Activated CD4-positive, alpha-beta T cell treated with anti-CD3 and anti-CD28 coated beads for 24 hours (primary cell): ENCODE measurements at places on chromosomes 7 and 10.

DNA sequence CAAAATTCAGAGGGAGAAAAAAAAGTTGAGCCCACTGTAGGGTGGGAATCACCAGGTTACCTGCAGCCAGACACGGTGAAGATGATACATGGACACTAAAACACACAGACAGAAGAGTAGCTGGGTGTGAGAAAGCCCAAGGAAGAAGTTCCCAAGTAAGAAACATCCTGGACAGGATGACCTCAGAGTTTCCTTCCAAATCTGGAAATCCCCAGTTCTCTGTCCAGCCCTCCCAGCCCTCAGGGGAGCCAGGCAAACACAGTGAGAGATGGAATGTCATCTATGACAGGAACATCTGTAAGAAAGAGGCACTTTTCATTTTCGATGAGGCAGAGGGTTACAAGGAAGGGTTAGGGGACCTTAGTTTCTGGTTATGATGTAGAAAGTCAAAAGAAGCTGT is 125.1 kb upstream of the LYZL1 start:
- no peak for DNase-seq

GRCh38 chr10:75111907-75112679 is 637 bp downstream of the SAMD8 start:
- DNase-seq = peak; percentile 19

DNA sequence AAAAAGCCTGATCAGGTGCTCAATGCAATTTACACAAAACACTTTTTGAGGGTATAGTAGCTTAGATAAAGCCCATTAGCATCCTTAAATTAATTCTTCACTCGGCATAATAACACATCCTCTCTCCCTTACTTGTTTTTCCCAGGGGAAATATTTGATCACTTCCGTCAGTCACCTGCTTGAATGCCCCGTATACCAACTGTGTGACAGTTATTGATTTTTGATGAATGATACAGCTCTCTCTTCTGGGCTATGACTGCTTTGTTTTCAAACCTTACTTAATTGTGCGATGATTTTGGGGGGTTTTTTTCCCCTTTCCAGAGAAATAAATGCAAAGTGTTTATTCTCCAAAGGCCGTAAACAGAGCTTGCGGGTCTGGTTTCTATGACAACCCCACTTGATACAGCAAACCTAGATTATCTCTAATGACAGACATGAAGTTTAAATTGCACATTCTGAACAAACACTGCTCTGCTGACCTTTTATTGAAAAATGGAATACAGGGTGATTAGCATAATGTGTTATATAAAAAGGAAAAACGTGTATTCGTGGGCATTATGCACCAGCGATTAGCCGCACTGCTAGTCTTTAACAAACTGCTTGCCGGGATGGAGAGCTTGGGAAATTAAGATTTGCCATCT is 78.4 kb upstream of the NANOS1 start:
- DNase-seq = no peak

- no peak for DNase-seq
These were observed 68.9 kb upstream of the ADO start for GRCh38 chr10:62735464-62736167.

GRCh38 chr10:128779416-128779815 is 653.2 kb upstream of the MKI67 start:
- no peak for DNase-seq

- no peak for DNase-seq
These were observed 58.7 kb upstream of the ANTXRL start for GRCh38 chr10:46227936-46228562.

DNA sequence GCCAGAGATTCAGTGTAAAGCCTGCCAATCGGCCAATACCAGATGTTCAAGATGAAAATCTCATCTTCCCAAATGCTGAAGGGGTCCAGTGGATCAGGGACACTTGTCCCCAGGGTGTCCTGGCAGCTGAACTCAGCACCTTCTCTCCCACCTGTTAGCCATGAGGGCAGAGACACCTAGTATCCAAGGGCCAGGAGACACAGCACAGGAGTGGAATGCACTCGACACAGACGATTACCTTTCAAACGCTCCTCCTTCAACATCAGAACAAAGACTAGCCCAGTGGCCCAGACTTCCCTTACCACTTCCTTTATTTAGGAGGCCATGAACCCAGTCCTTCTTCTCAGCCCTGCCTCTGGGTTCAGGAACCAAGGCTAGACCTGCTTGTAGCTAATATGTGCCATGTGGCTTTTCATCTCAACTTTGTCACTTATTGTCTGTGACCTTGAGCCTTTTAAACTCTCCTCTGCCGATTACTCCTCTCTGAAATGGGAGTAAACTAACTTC is 180.3 kb upstream of the PLXNA4 start:
- no peak for DNase-seq
